ENCODE measurements at places on chromosomes 3 and 15. TPM values are rescaled to one million over a fixed set of nuclear protein-coding genes. Genes with fewer than 3 reads are reported as not detected.

DNA sequence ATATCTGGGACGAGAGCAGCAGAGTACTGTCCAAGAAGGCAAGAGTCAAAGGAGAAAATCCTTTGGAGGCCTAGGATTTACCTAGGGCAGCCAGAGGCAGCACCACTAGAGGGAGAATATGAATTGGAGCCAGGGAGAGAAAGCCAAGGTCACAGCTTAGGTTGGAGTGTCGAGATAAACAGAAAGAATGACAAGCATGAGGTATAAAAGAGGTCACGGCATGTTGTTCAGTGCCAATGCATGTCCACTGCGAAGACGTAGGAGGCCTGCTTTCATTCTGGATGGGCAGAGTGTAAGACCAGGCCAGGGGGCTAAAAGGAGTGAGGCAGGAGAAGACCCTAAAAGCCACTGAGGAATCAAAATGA is 47.2 kb downstream of the THBS1 start:
- DNase-seq, result no peak

Gene SLC22A14
- 0.20 TPM for total RNA-seq

GRCh38 chr3:138899351-138899991 is 47.5 kb downstream of the FOXL2 start:
- no peak for DNase-seq

DNA sequence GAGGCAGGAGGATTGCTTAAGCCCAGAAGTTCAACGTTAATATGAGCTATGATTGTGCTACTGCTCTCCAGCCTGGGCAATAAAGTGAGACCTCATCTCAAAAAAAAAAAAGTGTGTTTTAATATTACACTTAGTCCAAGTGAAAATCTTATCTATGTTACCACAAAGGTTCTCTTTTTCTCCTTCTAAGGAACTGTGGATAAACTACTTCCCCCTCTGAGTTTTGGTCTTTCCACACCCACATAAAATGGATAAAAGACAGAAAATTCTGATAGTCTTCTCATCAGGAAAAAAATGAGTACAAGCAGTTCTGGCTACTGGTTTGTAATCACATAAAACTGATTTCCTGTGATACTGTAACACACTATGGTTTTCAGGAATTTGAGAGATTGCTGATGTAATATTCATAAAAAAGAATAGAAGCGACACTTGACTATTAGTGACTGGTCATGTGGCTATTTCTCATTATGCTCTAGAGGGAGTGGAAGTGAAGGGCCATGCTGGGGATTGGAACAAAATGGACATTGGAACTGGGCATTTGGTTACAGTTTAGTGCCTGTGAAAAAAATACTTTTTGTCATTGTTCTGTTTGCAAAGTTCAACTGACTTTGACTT is 68.2 kb downstream of the RYR3 start:
- DNase-seq, result no peak
